GM12878 (cell line): ENCODE measurements at places on chromosomes 3 and 15.

- DNase-seq, result no peak
Measured at GRCh38 chr15:55630858-55631257, 42.7 kb upstream of the PYGO1 start.

GRCh38 chr3:194814878-194815357 is 129.2 kb downstream of the FAM43A start:
- no peak for DNase-seq

DNA sequence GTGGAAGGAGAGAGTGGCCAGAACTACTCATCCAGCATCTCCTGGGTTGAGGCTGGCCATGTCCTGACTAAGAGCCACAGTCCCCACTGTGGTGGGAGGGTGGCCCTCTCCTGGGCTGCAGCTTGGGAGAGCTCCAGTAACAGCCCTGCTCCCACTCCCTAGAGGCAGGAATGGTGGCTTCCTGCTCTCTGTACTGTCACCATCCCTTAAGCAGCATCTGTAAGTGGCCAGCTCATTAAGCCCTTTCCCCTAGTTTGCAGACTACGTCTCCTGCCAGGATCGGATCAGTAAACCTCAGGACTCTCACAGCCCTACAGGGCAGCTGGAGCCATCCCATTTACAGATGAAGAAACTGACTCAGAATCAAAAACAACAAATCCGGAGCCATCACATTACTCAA is 30.5 kb downstream of the DNAJB8 start:
- DNase-seq, result no peak

- DNase-seq, result no peak
Measured at GRCh38 chr15:44598892-44599291, 61.9 kb downstream of the EIF3J start.

DNA sequence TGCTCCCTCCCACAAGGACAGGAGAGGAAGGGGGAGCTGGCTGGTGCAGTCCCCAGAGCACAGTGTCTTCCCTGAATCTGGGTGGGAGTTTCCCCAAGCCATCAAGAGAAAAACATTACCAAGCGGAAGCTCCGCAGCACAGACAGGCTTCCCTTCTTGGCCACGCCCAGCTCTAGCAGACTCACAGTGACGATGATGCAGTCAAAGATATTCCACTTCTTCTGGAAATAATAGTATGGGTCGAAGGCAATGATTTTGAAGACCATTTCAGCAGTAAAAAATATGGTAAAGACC is 76.7 kb downstream of the SCN10A start:
- no peak for DNase-seq

DNA sequence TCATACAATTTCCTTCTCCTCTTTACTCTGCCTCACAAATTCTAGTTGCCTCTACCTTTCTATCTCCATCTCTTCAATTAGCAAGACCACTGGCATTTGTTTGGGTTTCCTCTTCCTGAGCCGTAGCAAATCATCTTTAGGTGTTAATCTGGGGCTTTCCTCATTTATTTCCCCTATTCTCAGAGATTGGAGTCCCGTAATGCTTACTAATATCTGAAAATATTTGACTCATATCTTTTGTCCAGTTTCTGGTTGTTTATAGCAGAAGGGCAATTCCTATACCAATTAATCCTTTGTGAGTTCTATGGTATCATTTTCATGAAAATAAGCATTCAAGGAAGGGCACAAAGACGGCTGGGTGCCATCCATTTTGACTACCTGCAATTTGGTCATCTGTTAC is 103.7 kb downstream of the NR2E3 start:
- DNase-seq, result peak; percentile 66

- DNase-seq, result no peak
Measured at GRCh38 chr3:81152156-81152555, 609.3 kb downstream of the GBE1 start.

DNA sequence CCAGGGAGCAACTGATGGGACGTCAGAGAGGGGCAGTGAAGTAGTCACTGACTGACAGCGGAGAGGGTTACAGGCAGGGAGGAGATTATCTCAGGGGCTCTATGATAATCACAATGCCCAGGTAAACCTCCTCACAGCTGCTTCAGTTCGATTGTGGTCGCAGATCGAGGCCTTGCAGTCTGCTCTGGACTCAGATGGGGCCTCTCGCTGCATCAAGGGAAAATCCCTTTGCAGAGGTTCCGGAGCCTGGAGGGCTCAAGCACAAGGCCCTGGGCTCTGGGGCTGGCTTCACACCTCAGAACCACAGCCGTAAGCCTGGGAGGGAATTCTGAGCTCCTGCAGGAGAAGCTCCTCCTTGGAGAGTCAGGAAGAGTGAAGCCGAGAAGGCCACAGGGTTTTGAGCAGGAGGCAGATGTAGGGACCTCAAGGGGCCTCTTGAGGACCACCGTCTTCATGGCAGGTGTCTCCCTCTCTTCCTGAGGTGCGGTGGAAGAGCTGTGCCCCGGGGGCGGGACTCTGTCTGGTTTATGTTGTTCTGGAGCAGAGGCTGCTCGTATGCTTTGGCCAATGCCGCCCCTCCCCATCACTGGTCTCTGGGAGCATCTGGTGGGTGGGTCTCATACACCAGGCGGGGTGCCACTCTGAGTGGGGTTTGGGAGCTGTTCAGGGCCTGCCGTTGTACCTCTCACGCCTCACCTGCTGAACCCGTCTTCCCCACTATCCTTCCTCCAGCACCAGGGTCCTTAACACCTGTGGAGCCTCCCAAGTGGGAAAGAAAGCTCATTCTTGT is 19.5 kb upstream of the SNRPA1 start:
- DNase-seq, result no peak

GRCh38 chr3:132326251-132326650 is 9.0 kb downstream of the ACP3 start:
- DNase-seq, result no peak

DNA sequence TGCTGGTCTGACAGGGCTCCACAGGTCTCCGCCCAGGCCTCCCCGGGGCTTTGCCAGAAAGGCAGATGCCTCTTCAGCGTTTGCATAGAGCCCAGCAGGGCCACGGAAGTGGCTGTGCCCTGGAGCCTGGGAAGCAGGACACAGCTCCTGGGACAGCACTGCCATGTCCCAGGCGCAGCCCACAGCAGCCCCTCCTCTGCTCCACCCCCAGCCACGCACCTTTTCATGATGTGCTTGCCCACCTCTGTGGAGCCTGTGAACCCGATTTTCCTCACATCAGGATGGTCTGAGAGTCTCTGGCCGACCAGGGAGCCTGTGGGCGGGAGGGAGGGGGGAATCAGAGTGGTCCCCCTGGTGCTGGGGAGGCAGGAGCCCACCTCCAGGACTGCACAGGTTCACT is 33.9 kb upstream of the SLC41A3 start:
- DNase-seq, result no peak

- DNase-seq, result no peak
Measured at GRCh38 chr3:20488151-20488550, 302.1 kb upstream of the SGO1 start.

DNA sequence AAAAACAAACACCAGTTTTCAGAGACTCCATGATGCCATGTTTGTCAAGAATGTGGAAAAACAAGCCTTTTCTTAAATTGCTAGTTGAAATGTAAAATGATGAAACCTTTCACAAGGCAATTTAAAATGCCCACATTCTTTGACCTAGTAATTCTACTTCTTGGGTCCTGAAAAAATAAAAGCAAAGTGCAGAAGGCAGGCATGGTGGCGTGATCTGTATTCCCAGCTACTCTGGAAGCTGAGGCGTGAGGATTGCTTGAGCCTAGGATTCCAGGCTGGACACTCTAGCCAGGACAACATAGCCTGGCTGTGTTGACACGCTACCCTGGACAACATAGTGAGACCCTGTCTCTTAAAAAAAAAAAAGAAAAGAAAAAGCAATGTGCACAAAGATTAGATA is 4.3 kb upstream of the MORF4L1 start:
- DNase-seq, result no peak

DNA sequence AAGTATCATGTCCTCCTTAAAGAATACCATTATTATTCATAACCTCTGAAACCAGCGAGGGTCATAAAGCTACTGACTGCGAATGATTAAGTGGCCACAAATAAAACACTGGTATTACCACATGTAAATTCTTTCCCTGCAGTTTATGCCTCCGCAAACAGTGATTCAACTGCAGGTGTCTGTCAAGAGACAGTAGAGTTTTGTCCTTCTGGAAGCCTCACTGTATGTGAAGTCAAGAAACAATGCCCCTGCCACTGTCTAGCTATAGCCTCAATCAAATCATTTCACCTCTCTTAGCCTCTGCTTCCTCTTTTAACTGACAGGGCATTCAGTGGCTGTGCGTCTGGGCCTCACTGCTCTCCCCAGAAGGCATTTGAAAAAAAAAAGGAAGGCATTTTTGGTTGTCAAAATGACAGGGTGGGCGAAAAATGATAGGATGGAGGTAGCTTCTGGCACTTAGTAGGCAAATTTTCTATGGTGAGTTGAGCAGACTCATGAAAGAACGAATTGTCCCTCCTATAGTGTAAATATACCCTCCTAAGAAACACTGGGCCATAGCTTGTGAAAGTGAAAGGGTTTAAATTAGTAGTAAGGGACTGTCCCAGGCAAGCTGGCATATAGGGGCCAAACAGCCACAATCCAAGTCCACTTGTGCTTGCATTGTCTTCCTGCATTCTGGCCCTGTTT is 66.7 kb downstream of the FILIP1L start:
- peak; percentile 77 for DNase-seq

DNA sequence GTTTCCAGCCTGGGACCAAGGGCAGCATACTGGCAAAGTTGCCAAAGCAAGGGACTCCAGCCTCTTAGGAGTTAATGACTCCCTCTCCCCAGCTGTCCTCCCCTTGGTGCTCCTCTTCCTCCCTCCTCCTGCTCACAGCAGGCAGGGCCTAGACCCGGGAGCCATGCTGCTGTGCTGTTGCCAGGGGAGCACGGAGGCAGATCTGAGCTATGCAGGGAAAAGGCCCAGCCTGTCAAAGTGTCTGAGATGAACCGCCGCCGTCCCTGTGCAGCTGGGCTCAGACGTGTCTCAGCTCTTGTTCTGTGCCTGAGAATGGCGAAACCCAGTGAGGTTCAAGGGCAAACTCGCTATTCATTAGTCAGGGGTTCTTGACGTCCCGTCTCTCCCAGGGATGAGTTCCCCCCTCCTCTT is 60.8 kb upstream of the POLG start:
- no peak for DNase-seq

DNA sequence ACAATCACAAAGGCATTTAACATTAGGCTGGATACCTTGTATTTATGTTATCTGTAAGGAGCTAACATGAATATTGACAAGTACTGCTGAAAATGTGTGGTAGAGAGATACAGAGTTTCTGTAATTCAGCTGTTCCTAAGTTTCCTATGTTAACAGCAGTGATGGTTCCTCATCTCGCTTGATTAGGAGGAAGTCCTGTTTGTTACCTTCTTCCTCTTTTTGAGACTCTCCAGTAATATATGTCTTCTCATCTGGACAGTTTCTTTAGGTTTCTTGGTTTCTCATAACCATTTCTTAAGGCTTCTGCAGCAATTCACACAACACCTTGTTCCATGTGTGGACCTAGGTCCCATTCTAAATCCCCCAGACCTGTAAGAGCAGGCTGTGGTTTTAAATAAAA is 11.4 kb upstream of the PEX5L start:
- peak; percentile 32 for DNase-seq

- no peak for DNase-seq
Measured at GRCh38 chr3:126153695-126154360, 26.6 kb downstream of the ALDH1L1 start.

GRCh38 chr15:41925086-41925608 is 31.3 kb upstream of the SPTBN5 start:
- DNase-seq, result no peak

DNA sequence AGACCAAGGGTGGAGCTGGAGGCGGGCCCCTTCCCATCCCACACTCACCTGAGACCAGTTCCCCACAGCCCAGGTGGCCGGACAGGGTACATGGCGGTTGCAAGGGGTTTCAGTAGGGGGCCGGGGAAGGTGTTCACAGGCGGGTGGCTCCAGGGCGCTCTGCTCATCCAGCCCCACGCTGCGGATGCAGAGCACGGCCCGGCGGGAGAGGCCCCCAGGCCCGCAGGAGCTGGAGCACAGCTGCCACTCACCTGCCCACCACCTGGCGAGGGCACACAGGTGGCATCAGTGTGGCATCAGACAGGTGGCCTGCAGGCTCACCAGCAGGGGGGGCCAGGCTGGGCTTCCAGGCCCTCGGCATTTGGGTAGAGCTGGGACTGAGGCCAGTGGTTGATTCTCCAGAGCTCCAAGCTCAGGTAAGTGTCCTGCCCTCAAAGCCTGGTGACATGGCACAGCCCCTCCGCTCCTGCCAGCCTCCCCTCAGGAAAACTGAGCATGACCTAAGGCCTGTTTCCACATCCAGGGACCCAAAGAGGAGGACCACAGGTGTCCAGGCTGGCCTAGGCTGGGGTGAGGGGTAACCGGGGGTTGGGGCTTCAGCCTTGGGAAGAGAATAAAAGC is 43.8 kb downstream of the ADAMTS7 start:
- DNase-seq, result no peak

DNA sequence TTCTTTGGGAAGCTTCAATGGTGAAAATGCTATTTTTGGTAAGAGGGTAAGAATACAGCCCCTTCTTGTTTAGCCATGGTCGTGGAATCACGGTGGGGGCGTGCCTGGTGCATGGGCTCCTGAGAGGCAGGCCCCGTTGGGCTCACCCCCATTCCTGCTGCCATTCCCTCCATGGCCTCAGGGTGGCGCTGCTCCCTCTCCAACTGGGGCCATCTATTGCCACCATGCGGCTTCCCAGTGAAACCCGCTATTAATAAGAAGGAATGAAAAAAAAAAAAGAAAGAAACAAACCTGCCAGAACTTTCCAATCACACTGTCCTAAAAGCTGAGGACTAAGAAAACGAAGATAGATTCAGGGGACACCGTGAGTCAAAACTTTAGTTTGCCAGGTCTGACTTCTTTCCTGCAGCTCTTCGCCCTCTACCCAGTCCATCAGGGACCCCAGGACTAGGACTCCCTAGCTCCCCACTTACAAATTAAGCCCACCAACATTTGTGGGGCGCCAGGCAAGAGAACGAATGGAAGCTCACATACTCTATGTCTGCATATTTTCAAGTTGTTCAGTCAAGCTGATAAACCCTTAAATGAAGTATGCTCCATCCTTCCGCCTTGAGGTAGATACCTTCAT is 30.6 kb upstream of the ABHD2 start:
- DNase-seq, result peak; percentile 15

DNA sequence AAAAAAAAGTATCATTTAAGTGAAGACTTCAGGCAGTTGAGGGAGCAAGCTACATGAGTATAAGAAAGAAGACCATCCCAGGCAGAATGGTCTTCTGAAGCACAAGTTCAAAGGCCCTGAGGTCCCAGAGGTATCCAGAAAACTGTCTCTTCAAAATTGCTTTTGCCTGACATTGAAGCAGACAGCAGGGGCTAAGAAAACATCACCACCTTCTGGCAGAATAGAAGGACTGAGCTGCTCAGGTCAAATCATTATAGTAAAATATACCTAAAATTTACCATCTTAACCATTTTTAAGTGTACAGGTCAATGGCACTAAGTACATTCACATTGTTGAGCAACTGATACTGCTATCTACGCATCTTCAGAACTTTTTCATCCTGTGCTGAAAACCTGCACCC is 16.4 kb downstream of the GPR160 start:
- DNase-seq, result no peak

GRCh38 chr15:66254089-66254950 is 770 bp upstream of the MEGF11 start:
- DNase-seq, result no peak

- DNase-seq, result no peak
Measured at GRCh38 chr3:107413264-107413663, 36.0 kb downstream of the CCDC54 start.

GRCh38 chr15:96165081-96165480 is 165.4 kb upstream of the NR2F2 start:
- DNase-seq, result no peak

- no peak for DNase-seq
Measured at GRCh38 chr3:59832241-59832640, 782.4 kb upstream of the CFAP20DC start.

GRCh38 chr3:108388136-108389132 is 92.1 kb downstream of the HHLA2 start:
- peak; percentile 70 for DNase-seq

- no peak for DNase-seq
Measured at GRCh38 chr3:136235545-136235944, 14.6 kb upstream of the PCCB start.
